ENCODE measurements at places on chromosomes 2 and 18.

DNA sequence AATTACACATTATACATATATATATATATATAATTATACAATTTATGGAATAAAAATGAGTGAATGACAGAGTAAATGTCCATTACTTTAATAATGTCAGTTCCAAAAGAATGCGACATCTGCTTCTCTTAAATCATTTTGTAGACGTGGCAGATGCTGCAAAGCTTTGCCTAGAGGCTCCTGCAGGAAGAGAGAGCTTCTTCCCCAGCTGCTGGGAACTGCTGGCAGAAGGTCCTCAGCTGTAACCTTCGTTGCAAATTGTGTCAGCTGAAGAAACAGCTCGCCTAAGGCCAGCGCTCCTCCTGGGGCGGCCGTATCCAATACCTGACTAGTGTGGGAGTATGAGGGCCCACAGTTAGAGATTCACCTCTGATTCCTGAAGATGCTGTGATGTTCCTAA is 9.6 kb upstream of the THNSL2 start:
- no peak for DNase-seq

DNA sequence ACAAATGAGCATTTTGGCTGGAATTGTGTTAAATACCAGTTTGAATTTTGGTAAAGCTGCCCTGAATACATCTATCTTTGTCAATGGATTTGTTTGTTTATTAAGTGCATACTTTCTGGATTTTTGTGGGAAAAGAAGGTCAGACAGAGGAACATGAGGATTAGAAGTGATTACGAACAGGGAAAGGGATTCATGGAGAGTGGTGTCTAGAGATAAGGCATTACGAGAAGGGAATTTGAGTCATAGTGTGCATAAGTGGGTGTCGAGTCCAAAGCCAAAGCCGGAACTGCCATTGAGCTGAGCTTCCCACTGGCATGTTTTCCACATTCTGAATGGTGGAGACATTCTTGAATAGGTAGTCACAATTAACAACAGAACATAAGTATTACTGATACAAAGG is 68.9 kb upstream of the EFEMP1 start:
- DNase-seq, result peak; percentile 54

DNA sequence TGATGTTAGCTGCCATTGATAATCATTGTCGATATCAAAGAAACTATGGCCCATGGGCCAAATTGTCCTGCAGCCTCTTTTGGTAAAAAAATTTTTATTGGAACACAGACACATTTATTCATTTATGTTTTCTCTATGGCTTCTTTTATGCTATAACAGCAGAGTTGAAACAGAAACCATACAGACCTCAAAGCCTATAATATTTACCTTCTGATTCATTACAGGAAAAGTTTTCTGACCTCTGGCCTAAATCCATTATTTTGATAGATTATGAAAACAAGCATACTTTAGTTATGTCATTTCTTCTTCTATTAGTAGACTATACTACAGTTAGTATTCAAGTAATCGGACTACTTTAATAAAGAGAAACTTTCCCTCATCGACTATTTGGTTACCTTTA is 349.7 kb upstream of the GALNT5 start:
- DNase-seq, result no peak

GRCh38 chr18:23964282-23965238 is 50.0 kb upstream of the TTC39C start:
- no peak for DNase-seq

- DNase-seq, result no peak
These were observed 134.0 kb downstream of the SEPTIN10 start for GRCh38 chr2:109479804-109480203.

DNA sequence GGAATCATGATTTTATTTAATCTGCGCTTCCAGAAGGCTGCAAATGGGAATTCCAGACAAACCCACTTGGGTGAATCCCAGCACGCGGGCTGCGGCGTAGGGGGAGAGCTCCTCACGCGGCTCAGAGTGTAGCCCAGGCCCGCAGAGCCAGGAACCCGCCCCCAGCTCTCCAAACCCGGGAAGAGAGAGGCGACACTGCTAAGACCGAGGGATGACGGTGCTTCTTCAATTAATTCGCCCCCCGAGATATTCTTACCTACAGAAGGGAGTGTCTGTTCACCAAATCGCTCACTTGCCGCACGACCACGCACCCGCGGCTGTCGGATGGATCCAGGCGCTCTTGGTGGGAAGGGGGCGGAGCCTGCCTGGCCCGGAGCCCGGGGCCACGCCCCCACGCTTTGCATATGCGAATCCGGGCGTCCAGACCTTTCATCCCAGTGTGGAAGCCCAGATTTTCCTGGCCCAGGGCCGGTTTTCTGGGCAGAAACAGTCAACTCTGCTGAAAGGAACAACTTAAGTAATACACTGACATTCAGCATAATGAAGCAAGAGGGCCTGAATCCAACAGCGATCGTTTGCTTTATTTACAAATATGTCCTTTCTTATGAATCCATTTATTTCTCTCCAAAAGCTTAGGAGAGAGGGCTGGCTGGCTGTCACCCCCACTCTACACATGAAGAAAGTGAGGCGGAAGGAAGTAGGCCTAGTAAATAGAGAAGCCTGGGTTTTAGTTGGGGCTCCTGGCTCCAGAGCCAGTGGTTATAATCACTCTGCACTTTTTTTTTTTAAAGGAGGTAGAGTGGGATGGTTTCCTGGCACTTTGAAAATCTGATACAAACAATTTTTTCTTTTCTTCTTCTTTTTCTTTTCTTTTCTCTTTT is at the start of gene SLC19A3:
Gene SLC19A3 (minus strand): TSS at position 342 of the 881 bp plus-strand sequence. CDS start 15,710 bp downstream, outside the sequence.
- DNase-seq, result peak; percentile 92

GRCh38 chr18:48800876-48801727 is 149.7 kb downstream of the SMAD7 start:
- peak; percentile 22 for DNase-seq

DNA sequence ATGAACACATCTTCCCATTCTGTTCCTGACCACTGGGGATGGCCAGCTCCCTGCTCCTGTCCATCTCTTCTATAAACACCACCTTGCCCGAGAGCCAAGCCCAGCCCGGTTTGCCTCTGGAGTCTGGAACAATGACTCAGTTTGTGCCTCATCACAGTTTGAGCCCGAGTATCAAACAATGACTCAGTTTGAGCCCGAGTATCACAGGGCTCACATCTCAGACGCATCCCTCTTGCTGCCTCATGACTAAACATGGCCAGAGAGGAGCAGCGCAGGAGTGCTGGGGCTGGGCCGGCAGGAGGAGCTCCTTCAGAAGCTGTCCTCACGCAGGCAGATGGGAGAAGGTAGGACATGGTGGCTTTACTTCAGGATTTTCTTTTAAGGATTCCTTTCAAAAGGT is 68.7 kb downstream of the PXDN start:
- DNase-seq, result peak; percentile 75

DNA sequence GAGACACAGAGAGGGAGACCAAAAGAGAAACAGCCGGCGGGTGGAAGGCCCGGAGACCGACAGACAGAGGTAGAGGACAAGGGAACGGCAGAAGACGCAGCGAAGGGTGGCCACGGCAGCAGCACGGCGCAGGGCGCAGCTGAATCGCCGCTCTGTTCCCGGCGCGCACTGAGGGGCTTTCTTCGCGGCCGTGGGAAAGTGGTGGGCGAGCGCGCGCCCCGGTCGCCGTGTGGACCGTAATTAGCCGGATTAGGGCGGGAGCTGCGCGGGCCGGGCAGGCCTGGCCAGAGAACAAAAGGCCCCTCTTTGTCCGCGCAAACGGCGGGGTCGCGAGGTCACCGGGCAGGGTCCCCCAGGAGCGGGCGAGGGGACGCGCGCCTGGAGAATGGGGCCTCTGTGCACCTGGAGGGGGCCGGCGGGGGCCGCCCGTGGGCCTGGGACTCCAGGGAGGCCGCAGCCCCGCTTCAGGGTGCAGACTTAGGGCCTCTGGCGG is 158.3 kb downstream of the ZFP36L2 start:
- DNase-seq, result peak; percentile 64

DNA sequence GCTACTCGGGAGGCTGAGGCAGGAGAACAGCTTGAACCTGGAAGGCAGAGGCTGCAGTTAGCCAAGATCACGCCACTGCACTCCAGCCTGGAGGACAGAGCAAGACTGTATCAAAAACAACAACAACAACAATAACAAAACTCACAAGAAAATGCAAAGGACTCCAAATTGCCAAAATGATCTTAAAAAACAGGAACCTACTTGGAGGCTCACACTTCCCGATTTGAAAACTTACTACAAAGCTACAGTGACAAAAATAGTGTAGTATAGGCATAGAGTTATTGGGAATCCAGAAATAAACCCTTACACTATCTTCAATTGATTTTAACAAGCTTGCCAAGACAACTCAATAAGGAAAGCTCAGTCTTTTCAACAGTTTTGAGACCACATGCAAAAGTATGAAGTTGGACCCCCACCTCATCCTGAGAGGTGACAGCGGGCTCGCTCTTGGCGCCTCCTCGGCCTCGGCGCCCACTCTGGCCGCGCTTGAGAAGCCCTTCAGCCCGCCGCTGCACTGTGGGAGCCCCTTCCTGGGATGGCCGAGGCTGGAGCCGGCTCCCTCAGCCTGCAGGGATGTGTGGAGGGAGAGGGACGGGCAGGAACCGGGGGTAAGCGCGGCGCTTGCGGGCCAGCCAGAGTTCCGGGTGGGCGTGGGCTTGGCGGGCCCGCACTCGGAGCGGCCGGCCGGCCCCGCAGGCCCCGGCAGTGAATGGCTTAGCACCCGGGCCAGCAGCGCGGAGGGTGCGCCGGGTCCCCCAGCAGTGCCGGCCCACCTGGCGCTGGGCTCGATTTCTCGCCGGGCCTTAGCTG is 18.3 kb upstream of the ACVR2A start:
- no peak for DNase-seq

GRCh38 chr2:174535757-174536703 is 49.2 kb upstream of the GPR155 start:
- DNase-seq, result no peak

GRCh38 chr2:137892739-137893138 is 71.5 kb upstream of the HNMT start:
- DNase-seq, result no peak

- no peak for DNase-seq
These were observed 1.2 kb upstream of the MZT2A start for GRCh38 chr2:131493199-131493968.

GRCh38 chr2:160460333-160460731 is 33.3 kb downstream of the RBMS1 start:
- no peak for DNase-seq

- DNase-seq, result no peak
These were observed 210.0 kb upstream of the SIX3 start for GRCh38 chr2:44731505-44731904.

DNA sequence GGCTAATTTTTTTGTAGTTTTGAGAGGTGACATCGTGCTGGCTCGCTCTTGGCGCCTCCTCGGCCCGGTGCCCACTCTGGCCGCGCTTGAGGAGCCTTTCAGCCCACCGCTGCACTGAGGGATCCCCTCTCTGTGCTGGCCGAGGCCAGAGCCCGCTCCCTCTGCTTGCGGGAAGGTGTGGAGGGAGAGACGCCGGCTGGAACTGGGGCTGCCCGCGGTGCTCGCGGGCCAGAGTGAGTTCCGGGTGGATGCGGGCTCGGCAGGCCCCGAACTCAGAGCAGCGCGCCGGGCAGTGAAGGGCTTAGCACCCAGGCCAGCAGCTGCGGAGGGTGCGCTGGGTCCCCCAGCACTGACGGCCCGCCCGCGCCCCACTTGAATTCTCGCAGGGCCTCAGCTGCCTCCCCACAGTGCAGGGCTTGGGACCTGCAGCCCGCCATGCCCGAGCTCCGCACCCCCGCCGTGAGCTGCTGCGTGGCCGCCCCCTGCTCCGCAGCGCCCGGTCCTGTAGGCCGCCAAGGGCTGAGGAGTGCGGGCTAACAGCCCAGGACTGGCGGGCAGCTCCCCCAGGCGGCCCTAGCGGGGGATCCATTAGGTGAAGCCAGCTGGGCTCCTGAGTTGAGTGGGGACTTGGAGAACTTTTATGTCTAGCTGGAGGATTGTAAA is 113.2 kb upstream of the ZSWIM2 start:
- DNase-seq, result no peak

DNA sequence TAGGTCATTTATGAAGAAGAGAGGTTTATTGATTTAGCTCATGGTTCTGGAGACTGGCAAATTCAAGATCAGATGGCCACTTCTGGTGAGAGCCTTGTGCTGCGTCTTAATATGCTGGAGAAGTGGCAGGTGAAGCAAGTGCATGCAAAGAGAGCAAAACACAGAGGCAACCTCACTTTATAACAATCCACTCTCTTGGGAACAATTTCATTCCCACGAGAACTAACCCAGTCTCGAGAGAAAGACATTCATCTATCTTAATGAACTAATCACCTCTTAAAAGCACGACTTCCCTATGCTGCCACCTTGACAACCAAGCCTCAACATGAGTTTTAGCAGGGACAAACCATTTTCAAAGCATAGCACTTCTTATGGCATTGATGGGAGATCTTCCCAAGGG is 186.5 kb upstream of the RASGRP3 start:
- no peak for DNase-seq

- no peak for DNase-seq
These were observed 45.5 kb upstream of the INPP4A start for GRCh38 chr2:98399140-98399539.

- no peak for DNase-seq
These were observed 207.0 kb upstream of the FANCL start for GRCh38 chr2:58448065-58448507.

- DNase-seq, result no peak
These were observed 127.8 kb downstream of the LNPK start for GRCh38 chr2:175874291-175874690.

DNA sequence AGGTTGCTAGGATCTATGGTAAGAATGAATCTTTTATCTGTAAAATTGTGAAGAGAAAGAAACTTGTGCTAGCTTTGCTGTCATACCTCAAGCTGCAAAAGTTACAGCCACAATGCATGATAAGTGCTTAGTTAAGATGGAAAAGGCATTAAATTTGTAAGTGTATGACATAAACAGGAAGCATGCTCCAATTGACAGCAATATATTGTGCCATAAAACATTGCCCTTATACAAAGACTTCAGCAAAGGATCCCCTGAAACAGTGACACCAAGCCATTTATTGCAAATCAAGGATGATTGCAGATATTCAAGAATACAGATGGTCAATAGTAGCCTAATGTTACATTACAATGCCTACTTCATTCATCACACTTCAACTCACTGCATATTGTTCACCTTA is 283.1 kb downstream of the CPS1 start:
- DNase-seq, result no peak

- no peak for DNase-seq
These were observed 127.2 kb downstream of the OLA1 start for GRCh38 chr2:174121175-174121574.

GRCh38 chr2:134420920-134421319 is 167.0 kb downstream of the MGAT5 start:
- no peak for DNase-seq

GRCh38 chr2:145674705-145675104 is 1154.8 kb upstream of the ZEB2 start:
- no peak for DNase-seq

- no peak for DNase-seq
These were observed 11.4 kb downstream of the PPIL3 start for GRCh38 chr2:200877443-200877842.

GRCh38 chr2:27765621-27766286 is 5.8 kb upstream of the MRPL33 start:
- peak; percentile 38 for DNase-seq

- DNase-seq, result no peak
These were observed 636 bp downstream of the ARL4C start for GRCh38 chr2:234496055-234496834.

GRCh38 chr2:11175293-11175795 is 20.1 kb downstream of the SLC66A3 start:
- DNase-seq, result peak; percentile 47

Measured in tibial artery (tissue), 4 donors.